ENCODE measurements at places on chromosomes 11 and 22.
A peak's percentile ranks its signal among the peaks of the same experiment; 100 is the strongest.

DNA sequence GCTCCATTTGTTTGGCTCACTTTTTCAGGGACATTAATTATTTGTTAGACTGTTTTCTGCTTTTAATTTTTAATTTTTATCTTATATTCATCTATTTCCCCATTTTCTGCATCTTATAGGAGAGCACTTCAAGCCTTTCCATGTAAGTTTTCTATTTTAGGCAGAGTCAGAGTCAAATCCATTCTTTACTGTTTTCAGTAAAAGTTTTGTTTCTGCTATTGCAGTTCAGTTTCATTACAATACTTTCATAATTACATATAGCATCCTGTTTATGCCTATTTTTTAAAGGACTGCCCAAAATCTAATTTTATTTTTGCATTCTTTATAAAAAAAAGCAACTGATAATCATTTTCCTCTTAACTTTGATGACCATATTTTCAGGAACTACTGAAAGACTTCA lies 3.8 kb upstream of the OR10A5 start:
- no peak for DNase-seq

DNA sequence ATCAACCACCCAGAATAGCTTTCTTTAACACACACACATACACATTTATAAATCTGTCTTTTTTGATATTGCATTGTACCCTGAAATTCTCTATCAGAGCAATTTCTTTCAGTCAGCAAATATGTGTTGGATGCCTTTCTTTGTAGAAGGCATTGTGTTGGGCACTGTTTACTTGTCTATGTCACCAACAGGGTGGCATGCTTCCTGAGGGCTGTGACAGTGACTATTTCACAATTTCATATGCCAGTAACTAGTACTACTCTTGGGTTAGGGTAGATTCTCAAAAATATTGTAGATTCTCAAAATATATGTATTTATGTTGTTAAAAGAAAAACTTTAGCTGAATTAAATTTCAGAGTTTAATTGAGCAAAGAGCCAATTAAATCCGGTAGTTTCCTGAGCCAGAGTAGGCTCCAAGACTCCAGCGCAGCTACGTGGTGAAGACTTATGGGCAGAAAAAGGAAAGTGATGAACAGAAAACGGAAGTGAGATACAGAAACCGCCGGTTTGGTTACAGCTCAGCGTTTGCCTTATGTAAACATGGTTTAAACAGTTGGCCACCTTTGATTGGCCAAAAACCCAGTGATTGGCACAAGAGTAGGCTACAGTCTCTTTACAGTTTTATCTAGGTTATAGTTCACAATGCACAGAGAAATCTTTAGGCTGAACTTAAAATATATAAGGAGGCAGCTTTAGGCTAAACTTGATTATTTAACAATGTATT lies 723.3 kb downstream of the NTM start:
- DNase-seq, result no peak

GRCh38 chr11:66006134-66006890 lies 4.0 kb downstream of the BANF1 start:
- no peak for DNase-seq

DNA sequence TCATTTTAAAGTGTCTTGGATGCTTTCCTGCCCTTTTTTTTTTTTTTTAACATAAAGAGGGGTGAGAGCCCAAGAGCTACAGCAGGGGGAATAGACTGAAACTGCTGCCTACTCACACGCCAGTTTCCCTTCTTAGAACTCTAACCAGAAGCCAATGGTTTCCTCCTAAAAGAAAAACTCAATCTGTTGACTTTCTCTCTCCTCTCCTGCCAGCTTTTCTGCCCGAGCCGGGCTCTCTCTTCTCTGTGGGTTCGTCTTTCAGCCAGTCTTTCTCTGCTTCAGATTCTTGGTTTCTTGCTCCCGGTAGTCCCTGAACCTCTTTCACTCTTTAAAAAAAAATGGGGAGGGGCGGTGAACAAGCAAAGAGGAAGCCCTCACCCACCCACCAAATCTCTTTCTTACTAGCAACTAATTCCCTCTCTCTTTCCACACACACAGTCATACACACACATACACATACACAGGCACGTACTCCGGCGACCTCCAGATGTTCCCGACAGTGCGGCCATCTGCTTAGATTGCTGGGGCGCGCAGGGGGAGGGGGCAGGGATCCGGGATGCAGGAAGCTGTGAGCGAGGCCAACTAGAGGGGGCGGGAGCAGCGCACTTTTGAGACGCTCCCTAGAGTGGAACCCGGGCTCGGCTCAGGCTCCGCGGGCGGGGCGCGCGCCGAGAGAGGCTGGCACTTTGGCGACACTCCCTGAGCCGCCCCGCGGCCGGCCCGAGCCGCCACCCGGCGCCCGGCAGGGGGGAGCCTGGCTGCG lies 444 bp upstream of the TSKU start:
- peak; percentile 67 for DNase-seq

DNA sequence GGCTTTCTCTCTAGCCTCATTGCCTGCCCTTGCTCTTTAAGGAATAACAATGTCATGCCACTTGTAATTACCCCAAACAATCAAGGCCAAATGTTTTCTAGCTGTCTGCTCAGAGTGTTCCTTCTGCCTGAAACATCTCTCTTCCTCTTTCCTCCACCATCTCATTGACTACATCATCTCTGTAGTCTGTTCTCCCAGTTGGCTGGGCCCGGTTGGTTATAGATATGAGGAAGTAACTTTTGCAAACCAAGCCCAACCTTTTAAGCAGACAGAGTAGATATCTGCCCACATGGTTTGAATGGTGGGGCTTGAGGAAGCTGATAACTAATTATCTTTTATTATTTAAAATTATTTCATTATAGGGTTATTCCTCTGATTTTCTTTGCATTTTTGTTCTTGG lies 104.5 kb downstream of the NTM start:
- DNase-seq, result no peak

- no peak for DNase-seq
These were observed 16.2 kb downstream of the CAPN5 start for GRCh38 chr11:77082838-77083565.

- DNase-seq, result no peak
These were observed 40.8 kb upstream of the ST14 start for GRCh38 chr11:130118636-130119387.

Measured in renal cortical epithelial cell (primary cell).